Naive thymus-derived CD4-positive, alpha-beta T cell (primary cell): ENCODE measurements at places on chromosomes 6 and 20. TPM values are rescaled to one million over a fixed set of nuclear protein-coding genes. Genes with fewer than 3 reads are reported as not detected.

GRCh38 chr20:4123537-4124235 lies 108.3 kb upstream of the RNF24 start:
- H3K4me1 ChIP-seq: no peaks in the 10 kb centered on the region
- no peaks in the 10 kb centered on the region for H3K27me3 ChIP-seq
- no peak overlapping the region for H3K4me3 ChIP-seq
- DNase-seq: no peak

- H3K4me1 ChIP-seq: no peaks in the 10 kb centered on the region
- H3K36me3 ChIP-seq: no peaks in the 10 kb centered on the region
- H3K27ac ChIP-seq: no peak overlapping the region
- no peak for DNase-seq
- H3K27me3 ChIP-seq: no peaks in the 10 kb centered on the region
- no peak overlapping the region for H3K4me3 ChIP-seq
Observed at GRCh38 chr6:84554706-84555105, 209.7 kb downstream of the TBX18 start.

DNA sequence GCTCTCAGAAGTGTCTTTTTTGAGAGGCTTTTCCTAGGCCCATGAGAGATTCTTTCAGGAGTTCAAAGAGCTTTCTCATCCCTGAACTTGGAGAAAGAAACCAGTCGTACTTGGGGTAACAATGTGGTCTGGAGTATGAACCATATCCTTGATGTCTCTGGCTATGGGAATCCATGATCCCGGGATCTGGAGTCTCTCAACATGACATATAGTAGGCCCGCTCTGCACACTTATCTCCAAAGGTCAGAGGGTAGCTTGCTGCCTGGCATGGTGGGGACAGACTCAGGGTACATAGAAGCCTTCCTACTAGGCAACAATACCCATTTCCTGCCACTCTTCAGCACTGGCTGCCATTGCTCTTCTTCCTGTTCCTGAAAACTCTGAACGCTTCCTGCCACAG lies 42.2 kb upstream of the NFATC2 start:
- H3K27ac ChIP-seq: no peak overlapping the region
- DNase-seq: no peak
- no peak overlapping the region for H3K4me3 ChIP-seq

- H3K36me3 ChIP-seq: no peaks in the 10 kb centered on the region
- DNase-seq: no peak
- H3K4me1 ChIP-seq: no peaks in the 10 kb centered on the region
- no peak overlapping the region for H3K27ac ChIP-seq
- H3K27me3 ChIP-seq: no peaks in the 10 kb centered on the region
- no peak overlapping the region for H3K4me3 ChIP-seq
Observed at GRCh38 chr6:7267466-7268091, 45.4 kb downstream of the SSR1 start.

DNA sequence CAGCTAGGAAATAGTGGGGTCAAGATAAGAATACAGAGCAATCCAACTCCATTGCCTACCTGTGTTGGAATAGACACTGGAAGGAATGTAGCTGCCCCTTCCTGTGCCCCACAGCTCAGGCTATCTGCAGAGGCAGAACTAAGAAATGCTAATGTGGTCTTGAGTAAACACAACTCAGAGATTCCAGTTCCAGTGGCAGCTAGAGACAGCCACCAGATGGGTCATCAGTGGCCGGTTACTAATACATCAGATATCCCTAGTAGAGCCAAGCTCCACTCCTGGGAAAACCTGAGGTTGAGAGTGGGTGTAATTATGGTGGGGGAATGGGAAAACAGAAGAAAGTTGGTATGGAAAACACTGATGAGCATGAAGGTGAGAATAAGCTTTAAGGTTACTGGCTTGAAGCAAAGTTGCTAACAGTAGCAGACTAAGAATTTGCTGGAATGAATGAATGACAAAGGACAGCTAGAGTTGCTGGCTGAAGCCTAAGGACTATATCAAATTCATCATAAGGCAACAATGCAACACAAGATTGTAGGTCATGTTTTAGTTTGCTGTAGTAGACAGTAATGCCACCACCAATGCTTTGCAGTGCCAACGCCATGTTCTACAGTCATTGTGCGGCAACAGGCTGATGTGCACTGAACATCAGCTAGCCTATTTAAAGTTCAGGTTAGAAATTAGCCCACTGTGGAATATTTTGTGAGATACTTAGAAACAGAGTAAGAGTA lies 28.3 kb upstream of the FAM83C start:
- H3K27me3 ChIP-seq: no peaks in the 10 kb centered on the region
- H3K4me3 ChIP-seq: no peak overlapping the region
- no peaks in the 10 kb centered on the region for H3K4me1 ChIP-seq
- H3K36me3 ChIP-seq: no peaks in the 10 kb centered on the region
- no peak overlapping the region for H3K27ac ChIP-seq
- no peak for DNase-seq

Gene FABP7
- not detected for total RNA-seq

DNA sequence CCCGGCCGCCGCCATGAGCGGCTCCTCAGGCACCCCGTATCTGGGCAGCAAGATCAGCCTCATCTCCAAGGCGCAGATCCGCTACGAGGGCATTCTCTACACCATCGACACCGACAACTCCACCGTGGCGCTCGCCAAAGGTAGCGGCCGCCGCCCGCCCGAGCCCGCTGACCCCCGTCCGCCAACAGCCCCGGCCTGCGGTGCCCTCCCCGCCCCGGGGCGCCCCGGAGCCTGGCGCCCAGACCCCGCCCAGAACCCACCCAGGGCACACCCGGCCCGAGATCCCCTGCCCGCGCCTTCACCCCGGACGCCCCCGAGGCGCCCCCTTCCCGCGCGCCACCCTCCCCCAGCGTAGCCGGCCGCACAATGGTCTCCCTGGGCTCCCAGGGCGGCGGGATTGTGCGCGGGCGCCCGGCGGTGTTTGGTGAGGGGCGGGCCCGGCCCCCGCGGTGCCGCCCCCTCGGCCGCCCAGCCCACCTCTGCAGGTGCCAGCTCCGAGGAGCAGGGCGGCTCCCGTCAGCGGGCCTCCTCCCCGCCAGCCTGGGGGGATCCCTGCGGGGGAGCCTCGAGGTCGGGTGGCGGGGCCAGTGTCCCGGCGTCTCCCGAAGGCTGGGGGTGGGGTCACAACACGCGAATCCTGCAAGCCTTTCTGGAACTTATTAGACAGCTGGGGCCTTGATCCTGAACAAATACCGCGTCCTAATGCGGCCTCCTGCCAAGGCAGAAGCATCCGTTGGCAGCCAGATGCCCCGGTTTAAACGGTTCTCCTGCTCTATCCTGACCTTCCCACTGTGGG lies 577 bp downstream of the LSM14B start:
- peaks cover 31% of the 10 kb centered on the region for H3K4me1 ChIP-seq
- peak overlapping the region; percentile 60 for H3K4me3 ChIP-seq
- peaks cover 12% of the 10 kb centered on the region for H3K36me3 ChIP-seq
- peak; percentile 54 for DNase-seq
- peak overlapping the region; percentile 73 for H3K27ac ChIP-seq

- no peak overlapping the region for H3K27ac ChIP-seq
- DNase-seq: no peak
- no peak overlapping the region for H3K4me3 ChIP-seq
- no peaks in the 10 kb centered on the region for H3K4me1 ChIP-seq
Observed at GRCh38 chr6:5761370-5761769, 245.4 kb downstream of the NRN1 start.

DNA sequence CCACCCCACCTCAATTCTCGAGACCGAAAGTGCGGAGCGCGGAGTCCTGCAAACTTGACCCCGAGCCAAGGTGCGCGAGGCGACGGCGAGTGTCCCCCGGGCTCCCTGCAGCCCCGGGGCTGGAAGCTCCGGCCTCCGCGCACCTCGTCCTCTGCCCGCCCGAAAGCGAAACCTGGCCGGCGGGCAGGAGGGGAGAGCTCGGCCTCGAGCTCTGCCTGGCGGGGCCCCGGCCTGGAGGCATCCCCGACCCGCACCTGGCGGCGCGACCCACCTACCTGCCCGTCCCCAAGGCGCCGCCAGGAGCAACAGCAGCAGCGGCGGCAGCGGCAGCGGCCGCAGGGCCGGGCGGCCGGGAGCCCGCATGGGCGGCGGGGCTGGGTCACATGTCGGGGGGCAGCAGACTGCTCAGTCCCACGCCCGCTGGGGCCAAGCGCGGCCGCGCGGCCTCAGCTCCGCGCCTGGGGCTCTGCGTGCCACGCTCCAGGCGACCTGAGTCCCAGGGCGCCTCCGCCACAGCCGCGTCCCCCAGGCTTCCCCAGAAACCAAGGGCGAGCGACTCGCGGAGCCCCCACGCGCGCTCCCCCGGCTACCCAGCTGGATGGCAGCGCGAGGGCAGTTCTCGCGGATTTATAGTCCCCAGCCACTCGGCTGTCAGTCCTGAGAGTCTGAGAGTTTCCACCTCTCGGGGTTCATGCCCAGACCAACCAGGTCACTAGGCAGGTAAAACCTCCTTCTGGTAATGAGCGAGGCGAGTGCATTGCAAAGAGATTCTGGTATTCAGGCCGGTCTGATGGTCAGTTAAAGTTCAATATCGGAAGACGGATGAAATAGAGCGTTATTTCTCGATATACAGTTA lies at the start of gene IL20RA:
Gene IL20RA (minus strand): TSS at position 600 of the 856 bp plus-strand sequence. CDS start 237 bp downstream, at position 363.
- no peaks in the 10 kb centered on the region for H3K36me3 ChIP-seq
- no peak for DNase-seq
- H3K4me1 ChIP-seq: no peaks in the 10 kb centered on the region
- peak within 1 kb of the TSS; percentile 50 for H3K4me3 ChIP-seq

DNA sequence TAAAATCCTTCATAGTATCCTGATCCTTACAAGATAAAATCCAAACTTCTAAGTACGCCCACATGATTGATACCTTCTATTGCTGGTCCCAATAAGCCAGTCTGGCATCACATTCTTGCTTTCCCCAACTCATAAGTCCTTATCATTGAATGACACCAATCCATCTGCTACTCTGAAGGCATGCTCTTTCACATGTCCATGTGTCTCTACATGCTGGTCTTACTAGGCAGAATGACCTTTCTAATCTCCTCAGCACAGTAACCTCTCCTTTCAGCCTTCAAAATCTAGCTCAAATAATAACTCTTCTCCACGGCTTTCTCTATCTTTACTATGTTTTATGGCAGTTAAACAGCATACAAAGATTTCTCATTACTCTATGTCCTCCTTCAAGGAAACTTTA lies 71.1 kb downstream of the ASCC3 start:
- no peaks in the 10 kb centered on the region for H3K27me3 ChIP-seq
- H3K4me3 ChIP-seq: no peak overlapping the region
- DNase-seq: no peak
- H3K36me3 ChIP-seq: no peaks in the 10 kb centered on the region
- no peaks in the 10 kb centered on the region for H3K4me1 ChIP-seq

- H3K4me1 ChIP-seq: no peaks in the 10 kb centered on the region
- H3K27ac ChIP-seq: no peak overlapping the region
- no peak overlapping the region for H3K4me3 ChIP-seq
- no peak for DNase-seq
- no peaks in the 10 kb centered on the region for H3K27me3 ChIP-seq
Observed at GRCh38 chr6:135820340-135820739, 31.2 kb upstream of the PDE7B start.

DNA sequence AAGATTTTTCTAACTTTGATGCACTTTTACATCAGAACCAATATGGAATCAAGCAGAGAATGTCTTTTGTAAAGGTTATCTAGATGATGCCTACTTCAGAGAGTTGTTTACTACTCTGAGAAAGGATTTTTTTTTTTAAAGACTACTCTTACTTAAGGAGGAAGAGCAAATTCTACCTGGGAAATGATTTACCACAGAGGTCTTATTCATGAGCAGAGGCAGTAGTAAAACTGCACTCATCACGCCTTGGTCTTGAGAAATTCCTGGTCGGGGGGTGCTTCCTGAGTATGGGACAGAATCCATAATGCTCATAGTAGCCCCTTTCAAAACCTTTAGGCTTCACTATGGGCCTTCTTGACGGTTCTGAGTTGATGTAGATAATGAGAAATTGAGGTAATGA lies 241.8 kb upstream of the PREP start:
- no peaks in the 10 kb centered on the region for H3K27me3 ChIP-seq
- H3K27ac ChIP-seq: no peak overlapping the region
- H3K4me3 ChIP-seq: no peak overlapping the region
- no peaks in the 10 kb centered on the region for H3K4me1 ChIP-seq

GRCh38 chr6:75244063-75244584 lies 523 bp upstream of the COX7A2 start:
- H3K36me3 ChIP-seq: peaks cover 9% of the 10 kb centered on the region
- H3K27me3 ChIP-seq: no peaks in the 10 kb centered on the region
- DNase-seq: peak; percentile 2
- peaks cover 11% of the 10 kb centered on the region for H3K4me1 ChIP-seq

DNA sequence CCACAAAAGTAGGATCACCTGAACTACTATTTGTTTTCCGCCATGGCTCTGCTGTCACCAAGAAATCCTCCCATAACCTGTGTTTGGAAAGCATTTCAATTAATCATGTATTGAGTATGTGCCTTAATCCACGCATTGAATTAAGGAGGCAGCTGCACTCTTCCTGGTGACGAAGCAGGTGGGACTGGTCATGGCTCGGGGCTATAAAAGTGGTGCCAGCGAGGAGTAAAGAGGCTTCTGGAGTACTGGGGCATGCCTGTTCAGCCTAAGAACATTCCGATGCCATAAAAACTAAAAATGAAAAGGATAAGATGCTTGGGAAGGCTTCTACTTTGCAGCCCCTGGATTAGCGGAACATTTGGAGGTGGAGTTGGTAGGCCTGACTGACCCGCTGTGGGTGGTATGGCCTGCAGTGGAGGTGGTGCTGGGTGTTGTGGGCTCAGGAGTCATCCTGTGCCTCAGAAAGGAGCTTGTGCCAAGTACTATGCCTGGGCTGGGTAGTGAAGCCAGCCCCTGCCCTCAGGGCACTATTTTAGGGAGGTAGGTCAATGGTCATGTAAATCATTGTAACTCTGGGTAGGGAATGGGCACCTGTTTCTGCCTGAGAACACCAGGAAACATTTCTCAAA lies 110.5 kb downstream of the B3GAT2 start:
- no peaks in the 10 kb centered on the region for H3K4me1 ChIP-seq
- no peaks in the 10 kb centered on the region for H3K27me3 ChIP-seq
- no peak overlapping the region for H3K27ac ChIP-seq
- H3K36me3 ChIP-seq: no peaks in the 10 kb centered on the region
- no peak overlapping the region for H3K4me3 ChIP-seq
- DNase-seq: no peak

DNA sequence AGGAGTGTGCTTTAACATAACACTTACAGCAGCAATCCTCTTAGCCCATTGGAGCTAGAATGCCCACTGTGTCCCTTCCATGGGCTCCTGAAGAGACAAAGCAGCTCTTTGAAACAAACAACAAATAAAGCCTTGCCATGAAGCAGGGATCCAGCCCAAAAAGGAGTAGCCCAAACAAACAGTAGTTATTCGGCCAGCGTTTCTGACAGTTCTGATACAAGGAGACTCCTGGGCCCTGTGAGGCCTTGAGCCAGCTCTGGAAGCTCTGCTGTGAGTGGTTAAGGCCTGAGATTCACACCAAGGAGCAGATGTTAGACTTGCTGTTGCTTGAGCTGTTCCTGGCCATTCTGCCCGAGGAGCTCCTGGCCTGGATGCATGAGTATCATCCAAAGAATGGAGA lies 16.9 kb upstream of the ZSCAN16 start:
- H3K36me3 ChIP-seq: no peaks in the 10 kb centered on the region
- DNase-seq: no peak
- H3K4me1 ChIP-seq: no peaks in the 10 kb centered on the region
- H3K4me3 ChIP-seq: no peak overlapping the region
- H3K27ac ChIP-seq: no peak overlapping the region

Gene PRSS16
- total RNA-seq: 0.40 TPM

Gene TRIM40
- total RNA-seq: not detected

GRCh38 chr6:2876210-2877056 lies 26.7 kb downstream of the SERPINB9 start:
- no peaks in the 10 kb centered on the region for H3K36me3 ChIP-seq
- DNase-seq: no peak
- H3K27me3 ChIP-seq: no peaks in the 10 kb centered on the region
- H3K4me3 ChIP-seq: peak overlapping the region; percentile 50
- peaks cover 54% of the 10 kb centered on the region for H3K4me1 ChIP-seq
